ENCODE measurements at places on chromosomes 11 and 22. TPM values are rescaled to one million over a fixed set of nuclear protein-coding genes. Genes with fewer than 3 reads are reported as not detected.

GRCh38 chr11:44658506-44658850 lies 68.3 kb upstream of the TSPAN18 start:
- H3K27me3 ChIP-seq: no peaks in the 10 kb centered on the region
- H3K4me3 ChIP-seq: no peak overlapping the region
- H3K27ac ChIP-seq: no peak overlapping the region
- no peak for DNase-seq
- H3K4me1 ChIP-seq: no peaks in the 10 kb centered on the region

DNA sequence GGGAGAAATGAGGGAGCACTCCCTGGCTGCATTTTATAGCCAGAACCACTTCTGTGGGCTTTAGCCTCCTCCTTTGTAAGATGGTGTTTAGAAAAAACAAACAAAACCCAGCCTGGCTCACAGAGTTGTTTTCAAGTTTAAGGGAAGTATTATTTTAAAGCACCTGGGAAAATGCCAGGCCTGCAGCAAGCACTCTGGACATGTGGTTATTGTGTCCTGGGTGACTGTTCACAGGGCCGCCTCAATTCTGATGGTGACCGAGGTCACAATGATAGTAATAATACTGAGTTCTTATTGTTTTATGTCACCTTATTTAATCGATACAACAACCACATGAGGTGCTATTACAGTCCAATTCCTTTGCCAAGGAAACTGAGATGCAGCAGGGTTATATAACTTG lies 20.7 kb upstream of the SLC22A12 start:
- H3K27me3 ChIP-seq: no peaks in the 10 kb centered on the region
- H3K36me3 ChIP-seq: no peaks in the 10 kb centered on the region
- H3K4me3 ChIP-seq: no peak overlapping the region
- no peak overlapping the region for H3K27ac ChIP-seq
- DNase-seq: no peak
- no peaks in the 10 kb centered on the region for H3K4me1 ChIP-seq

DNA sequence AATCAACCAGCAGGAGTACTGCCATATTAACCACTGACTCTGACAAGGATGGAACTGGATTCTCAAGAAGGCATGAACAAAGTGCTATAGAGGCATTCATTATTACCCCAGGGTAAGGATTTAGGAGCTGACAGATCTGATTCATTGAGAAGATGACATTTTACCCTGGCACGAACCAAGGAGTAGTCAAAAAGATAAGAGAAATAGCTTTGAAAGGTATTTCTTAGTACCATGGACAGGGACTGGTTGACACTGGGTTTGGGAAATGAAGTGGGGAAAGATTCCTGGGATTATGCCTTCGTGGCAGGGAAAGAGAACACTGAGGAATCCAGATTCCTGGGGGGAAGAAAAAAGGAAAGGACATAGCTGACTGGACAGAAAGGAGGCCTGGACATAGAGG lies 5.1 kb upstream of the SAAL1 start:
- DNase-seq: no peak
- H3K4me1 ChIP-seq: no peaks in the 10 kb centered on the region
- no peaks in the 10 kb centered on the region for H3K36me3 ChIP-seq
- H3K27ac ChIP-seq: no peak overlapping the region
- H3K4me3 ChIP-seq: no peak overlapping the region

- H3K27ac ChIP-seq: no peak overlapping the region
- peaks cover 73% of the 10 kb centered on the region for H3K36me3 ChIP-seq
- no peaks in the 10 kb centered on the region for H3K27me3 ChIP-seq
- no peak for DNase-seq
These were observed 90.5 kb downstream of the BMAL1 start for GRCh38 chr11:13368041-13368446.

- no peaks in the 10 kb centered on the region for H3K27me3 ChIP-seq
- no peaks in the 10 kb centered on the region for H3K36me3 ChIP-seq
- peak overlapping the region; percentile 21 for H3K27ac ChIP-seq
- H3K4me1 ChIP-seq: no peaks in the 10 kb centered on the region
- H3K4me3 ChIP-seq: no peak overlapping the region
These were observed 58.2 kb upstream of the FTH1 start for GRCh38 chr11:62025487-62026105.

GRCh38 chr11:124758355-124759265 lies 3.5 kb downstream of the ESAM start:
- no peaks in the 10 kb centered on the region for H3K36me3 ChIP-seq
- H3K27me3 ChIP-seq: no peaks in the 10 kb centered on the region
- peak; percentile 84 for DNase-seq
- peak overlapping the region; percentile 85 for H3K27ac ChIP-seq

DNA sequence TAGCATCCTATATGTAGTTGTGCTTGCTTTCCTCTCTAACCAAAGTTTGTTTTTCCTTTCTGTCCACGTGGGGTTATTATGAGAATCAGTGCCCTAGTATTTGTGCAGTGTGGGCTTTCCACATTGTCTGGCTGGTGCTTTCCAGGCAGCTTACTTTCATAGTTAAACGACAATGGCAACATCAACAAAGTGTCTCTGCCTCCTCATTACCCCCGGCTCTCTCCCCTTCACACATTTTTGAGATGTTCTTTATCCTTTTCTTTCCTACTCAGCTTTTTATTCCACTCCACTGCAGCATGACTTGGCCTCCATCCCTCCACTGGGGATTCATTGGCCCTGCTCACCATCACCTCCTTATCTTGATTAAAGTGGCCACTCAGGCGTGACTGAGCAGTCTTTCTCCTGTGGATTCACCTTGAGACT lies 19.1 kb downstream of the SPECC1L start:
- peak overlapping the region; percentile 10 for H3K4me3 ChIP-seq
- DNase-seq: no peak
- peaks cover 10% of the 10 kb centered on the region for H3K4me1 ChIP-seq
- H3K27ac ChIP-seq: peak overlapping the region; percentile 79

GRCh38 chr22:17260298-17260697 lies 41.1 kb upstream of the ADA2 start:
- DNase-seq: no peak
- no peak overlapping the region for H3K4me3 ChIP-seq
- no peaks in the 10 kb centered on the region for H3K36me3 ChIP-seq
- H3K4me1 ChIP-seq: no peaks in the 10 kb centered on the region
- H3K27ac ChIP-seq: no peak overlapping the region
- H3K27me3 ChIP-seq: no peaks in the 10 kb centered on the region

GRCh38 chr11:63613517-63614135 lies 607 bp downstream of the PLAAT3 start:
- DNase-seq: no peak
- peaks cover 30% of the 10 kb centered on the region for H3K4me1 ChIP-seq
- H3K27ac ChIP-seq: peak overlapping the region; percentile 80
- H3K27me3 ChIP-seq: no peaks in the 10 kb centered on the region
- peak overlapping the region; percentile 66 for H3K4me3 ChIP-seq

GRCh38 chr11:66881927-66882452 lies 25.1 kb downstream of the LRFN4 start:
- no peak overlapping the region for H3K4me3 ChIP-seq
- no peak overlapping the region for H3K27ac ChIP-seq
- H3K36me3 ChIP-seq: no peaks in the 10 kb centered on the region
- DNase-seq: no peak
- H3K4me1 ChIP-seq: no peaks in the 10 kb centered on the region

DNA sequence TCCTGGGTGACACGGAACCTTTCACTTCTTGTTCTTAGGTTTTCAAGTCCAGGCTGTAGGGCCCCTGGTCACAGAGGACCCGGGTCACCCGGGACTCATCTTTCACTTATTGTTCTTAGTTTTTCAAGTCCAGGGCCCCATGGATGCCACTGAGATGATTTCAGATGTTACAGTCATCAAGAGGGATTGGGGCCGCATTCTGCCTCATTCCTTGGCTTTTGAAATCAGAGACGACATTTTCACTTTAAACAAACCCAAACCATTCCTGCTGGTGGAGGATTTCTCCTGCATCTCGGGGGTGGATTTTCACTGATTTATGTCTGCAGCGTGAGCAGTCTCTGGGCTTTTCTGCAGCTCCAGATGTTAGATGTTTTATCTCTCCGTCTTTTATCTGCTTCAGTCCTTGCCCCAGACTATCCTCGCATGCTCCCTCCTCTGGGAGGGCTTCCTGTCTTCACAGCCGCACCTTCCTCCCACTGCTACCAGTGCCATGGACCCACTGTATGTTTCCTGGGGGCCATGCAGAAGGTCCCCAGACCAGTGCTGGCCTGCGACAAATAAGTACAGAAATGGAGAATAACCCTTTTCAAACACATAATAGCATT lies 27.4 kb downstream of the FBLN1 start:
- H3K36me3 ChIP-seq: peaks cover 7% of the 10 kb centered on the region
- no peak overlapping the region for H3K4me3 ChIP-seq
- peaks cover 5% of the 10 kb centered on the region for H3K4me1 ChIP-seq
- H3K27ac ChIP-seq: no peak overlapping the region

DNA sequence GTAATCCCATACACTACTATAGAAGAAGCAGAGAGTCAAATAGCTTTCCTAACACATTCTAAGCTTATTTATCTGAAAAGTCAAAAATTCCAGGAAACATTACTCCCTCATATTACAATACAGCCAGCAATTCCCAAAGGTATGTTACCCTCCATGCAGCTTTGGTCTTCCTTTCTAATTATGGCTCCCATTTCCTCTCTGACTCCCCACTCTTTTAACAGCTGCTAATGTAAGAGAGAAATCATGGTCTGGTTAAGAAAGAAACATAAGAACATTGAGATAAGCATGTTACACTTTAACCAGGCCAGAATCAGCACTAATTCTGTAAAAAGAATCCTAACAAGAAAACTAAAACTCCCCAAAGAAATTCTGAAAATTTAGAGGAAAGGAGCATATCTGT lies 6.8 kb downstream of the PPP2R1B start:
- peak overlapping the region; percentile 18 for H3K27ac ChIP-seq
- H3K36me3 ChIP-seq: peaks cover 81% of the 10 kb centered on the region
- no peak for DNase-seq

GRCh38 chr22:24189249-24190158 lies 8.2 kb downstream of the SUSD2 start:
- H3K27ac ChIP-seq: peak overlapping the region; percentile 8
- H3K36me3 ChIP-seq: peaks cover 9% of the 10 kb centered on the region
- peaks cover 4% of the 10 kb centered on the region for H3K4me1 ChIP-seq
- no peaks in the 10 kb centered on the region for H3K27me3 ChIP-seq
- H3K4me3 ChIP-seq: no peak overlapping the region

DNA sequence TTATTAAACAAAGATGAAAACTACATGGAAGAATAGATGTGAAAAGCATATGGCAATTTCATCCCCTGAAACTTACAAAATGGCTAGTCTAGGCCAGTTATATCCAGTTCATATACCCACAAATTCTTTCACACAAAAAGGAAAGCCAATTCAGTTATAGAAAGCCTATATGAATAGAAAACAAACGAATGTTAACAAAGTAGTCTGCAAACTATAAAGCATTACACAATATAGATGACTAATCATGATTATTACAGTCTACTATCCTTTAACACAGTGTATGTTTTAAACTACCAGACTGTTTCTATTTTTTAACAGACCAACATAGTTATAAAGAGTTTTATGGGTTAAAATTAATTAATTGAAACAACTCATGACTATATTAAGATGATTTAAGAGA lies 12.1 kb downstream of the DCUN1D5 start:
- no peaks in the 10 kb centered on the region for H3K4me1 ChIP-seq
- no peak for DNase-seq
- peaks cover 59% of the 10 kb centered on the region for H3K36me3 ChIP-seq
- H3K27ac ChIP-seq: no peak overlapping the region
- no peaks in the 10 kb centered on the region for H3K27me3 ChIP-seq

- no peaks in the 10 kb centered on the region for H3K36me3 ChIP-seq
- no peaks in the 10 kb centered on the region for H3K27me3 ChIP-seq
- peak overlapping the region; percentile 63 for H3K27ac ChIP-seq
- no peak for DNase-seq
These were observed 25.1 kb downstream of the KIAA1671 start for GRCh38 chr22:24977370-24978221.

GRCh38 chr22:19713650-19714311 lies 522 bp upstream of the SEPTIN5 start:
- peak overlapping the region; percentile 90 for H3K4me3 ChIP-seq
- no peak overlapping the region for H3K27ac ChIP-seq
- H3K36me3 ChIP-seq: no peaks in the 10 kb centered on the region
- H3K27me3 ChIP-seq: no peaks in the 10 kb centered on the region

DNA sequence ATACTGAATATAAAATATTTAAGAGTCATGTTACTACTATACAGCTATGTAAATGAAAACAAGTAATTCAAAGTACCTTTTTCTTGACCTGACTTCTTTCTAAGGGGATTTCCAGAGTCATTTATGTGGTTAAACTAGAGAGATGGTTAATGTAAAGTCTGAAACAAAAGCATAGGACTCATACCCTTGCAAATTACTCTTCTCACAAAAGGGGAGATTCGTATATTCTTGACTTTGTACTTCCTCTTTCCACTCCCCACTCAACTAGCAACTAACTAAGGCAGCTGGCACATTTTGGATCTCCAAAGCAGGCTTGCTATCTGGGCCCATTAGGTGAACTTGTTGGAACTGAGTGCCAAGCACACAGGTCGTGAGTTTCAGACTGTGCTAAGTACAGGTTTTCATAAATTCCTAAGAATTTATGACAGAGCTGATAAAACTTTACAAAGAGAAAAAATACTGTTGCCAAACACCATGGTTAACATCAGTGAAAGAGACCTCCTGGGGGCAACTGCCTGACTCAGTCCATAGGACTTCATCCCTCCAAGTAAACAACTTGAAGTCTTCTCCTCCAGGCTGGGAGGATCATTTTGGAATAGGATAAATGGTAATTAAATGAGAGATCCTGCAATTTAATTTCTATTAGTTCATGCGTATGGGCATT lies 77.0 kb upstream of the DDI1 start:
- H3K27me3 ChIP-seq: no peaks in the 10 kb centered on the region
- no peaks in the 10 kb centered on the region for H3K36me3 ChIP-seq
- H3K4me1 ChIP-seq: no peaks in the 10 kb centered on the region
- H3K4me3 ChIP-seq: no peak overlapping the region
- H3K27ac ChIP-seq: no peak overlapping the region

- peaks cover 37% of the 10 kb centered on the region for H3K4me1 ChIP-seq
- H3K4me3 ChIP-seq: peak overlapping the region; percentile 97
These were observed 961 bp downstream of the IPO7 start for GRCh38 chr11:9385327-9385899.

DNA sequence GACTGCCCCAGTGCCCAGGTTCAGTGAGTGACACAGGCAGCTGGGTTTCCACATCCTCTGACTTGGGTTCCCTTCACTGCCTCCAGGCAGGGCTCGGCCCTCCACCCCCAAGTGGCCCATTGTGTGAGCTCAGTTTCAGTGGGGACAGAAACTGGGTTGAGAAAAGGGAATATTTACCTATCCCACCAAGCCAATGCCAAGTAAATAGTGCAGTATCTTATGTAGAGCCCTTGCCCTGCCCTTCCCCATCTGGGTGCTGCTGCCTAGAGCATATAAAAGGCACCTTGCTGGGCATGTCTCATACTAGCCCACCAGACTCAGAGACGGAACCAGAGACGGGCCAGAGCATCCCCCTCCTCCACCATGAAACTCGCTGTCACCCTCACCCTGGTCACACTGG lies at the start of gene SCGB1A1:
Gene SCGB1A1 (plus strand): TSS at position 301 of the 400 bp plus-strand sequence. CDS start 63 bp downstream, at position 364.
- DNase-seq: no peak
- no peaks in the 10 kb centered on the region for H3K4me1 ChIP-seq
- no peaks in the 10 kb centered on the region for H3K36me3 ChIP-seq
- no peaks in the 10 kb centered on the region for H3K27me3 ChIP-seq
- no peak within 1 kb of the TSS for H3K4me3 ChIP-seq

- no peaks in the 10 kb centered on the region for H3K4me1 ChIP-seq
- no peak within 1 kb of the TSS for H3K27ac ChIP-seq
- no peaks in the 10 kb centered on the region for H3K36me3 ChIP-seq
- peak within 1 kb of the TSS; percentile 48 for H3K4me3 ChIP-seq
- no peaks in the 10 kb centered on the region for H3K27me3 ChIP-seq
These were observed at the start of gene LUZP2 for GRCh38 chr11:24496736-24497725. Gene LUZP2 (plus strand): TSS chr11:24497053.

OR2D2 gene
- total RNA-seq: not detected

LRRC4C gene
- not detected for total RNA-seq

OR51B2 gene
- not detected for total RNA-seq

MYOD1 gene
- total RNA-seq: not detected

OR8A1 gene
- not detected for total RNA-seq
